Stimulated activated CD8-positive, alpha-beta memory T cell treated with anti-CD3 and anti-CD28 coated beads, Interleukin-4, amount 100 ng/mL, for 1 hour (primary cell): ENCODE measurements at places on chromosomes 6 and 20.

DNA sequence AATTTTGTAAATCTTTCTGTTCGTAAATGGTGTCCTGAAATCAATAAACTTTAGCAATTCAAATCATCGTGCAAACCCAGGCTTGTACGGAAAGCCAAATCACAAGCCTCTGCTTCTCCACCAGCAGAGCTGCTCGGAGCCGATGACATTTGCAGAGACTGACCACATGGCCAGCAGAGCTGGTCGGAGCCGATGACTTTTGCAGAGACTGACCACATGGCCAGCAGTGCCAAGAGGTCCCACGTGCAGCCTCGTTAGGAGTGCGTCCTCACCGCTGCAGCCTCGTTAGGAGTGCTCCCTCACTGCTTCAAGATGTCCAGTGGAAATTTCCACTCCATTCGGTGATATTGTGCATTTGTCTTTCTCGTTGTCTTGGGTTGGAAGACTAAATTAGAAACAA is 28.5 kb downstream of the SMOC2 start:
- no peak for DNase-seq

GRCh38 chr6:145948328-145948727 is 15.8 kb downstream of the SHPRH start:
- DNase-seq: no peak

- no peak for DNase-seq
Observed at GRCh38 chr20:2396241-2396814, 15.6 kb downstream of the TGM6 start.

DNA sequence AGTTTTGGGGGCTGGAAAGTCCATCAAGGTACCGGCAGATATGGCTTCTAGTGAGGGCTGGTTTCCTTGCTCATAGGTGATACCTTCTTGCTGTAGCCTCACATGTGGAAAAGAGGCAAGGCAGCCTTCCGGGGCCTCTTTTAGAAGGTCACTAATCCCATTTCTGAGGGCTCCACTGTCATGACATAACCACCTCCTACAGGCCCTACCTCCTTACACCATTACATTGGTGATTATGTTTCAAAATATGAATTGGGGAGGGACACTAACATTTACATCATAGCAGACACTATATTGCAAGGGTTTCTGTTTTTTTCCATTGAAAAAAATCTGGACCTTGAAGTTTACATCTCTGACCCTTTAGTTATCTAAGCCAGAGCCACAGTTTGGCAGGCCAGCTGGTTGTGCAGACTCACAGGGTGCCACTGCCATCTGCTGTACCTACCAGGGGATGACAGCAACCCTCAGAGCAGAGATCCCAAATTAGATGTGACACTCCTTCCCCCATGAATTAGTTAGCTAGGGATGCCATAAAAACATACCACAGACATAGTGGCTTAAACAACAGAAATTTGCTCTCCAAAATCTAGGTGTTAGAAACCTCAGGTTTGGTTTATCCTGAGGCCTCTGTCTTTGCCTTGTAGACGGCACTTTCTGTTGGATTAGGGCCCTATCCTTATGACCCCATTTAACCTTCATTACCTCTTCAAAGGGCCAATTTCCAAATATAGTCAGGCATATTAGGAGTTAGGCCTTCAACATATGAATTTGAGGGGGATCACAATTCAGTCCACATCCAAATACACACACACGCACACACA is 166.4 kb upstream of the RNF217 start:
- no peak for DNase-seq

DNA sequence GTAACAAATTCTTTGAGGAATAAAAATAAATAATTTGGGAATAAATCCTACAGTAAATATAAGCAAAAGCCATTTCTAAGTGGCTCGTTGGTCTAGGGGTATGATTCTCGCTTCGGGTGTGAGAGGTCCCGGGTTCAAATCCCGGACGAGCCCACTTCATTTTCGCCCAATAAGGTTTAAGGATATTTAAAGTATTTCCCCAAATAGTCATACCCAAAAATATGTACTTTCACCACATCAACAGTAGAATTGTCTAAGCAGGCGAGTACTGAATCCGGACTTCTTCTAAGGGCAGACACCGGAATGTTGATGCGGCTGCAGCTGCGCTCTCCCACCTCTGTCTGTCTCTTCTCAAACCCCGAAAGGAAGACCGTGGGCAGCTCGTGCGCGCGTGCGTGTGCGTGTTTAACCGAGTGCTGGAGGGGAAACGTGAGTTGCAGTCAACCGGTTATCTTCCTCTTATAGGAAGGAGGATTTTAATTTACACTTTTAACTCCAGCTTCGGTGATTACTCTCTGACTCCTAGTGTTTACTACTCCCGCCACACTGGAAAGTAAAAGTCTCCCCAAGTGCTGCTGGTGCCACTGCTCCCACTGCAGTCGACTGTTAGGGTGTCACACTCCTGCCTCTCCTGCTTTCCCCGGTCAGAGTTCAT is 155.7 kb upstream of the PRSS16 start:
- DNase-seq: no peak

DNA sequence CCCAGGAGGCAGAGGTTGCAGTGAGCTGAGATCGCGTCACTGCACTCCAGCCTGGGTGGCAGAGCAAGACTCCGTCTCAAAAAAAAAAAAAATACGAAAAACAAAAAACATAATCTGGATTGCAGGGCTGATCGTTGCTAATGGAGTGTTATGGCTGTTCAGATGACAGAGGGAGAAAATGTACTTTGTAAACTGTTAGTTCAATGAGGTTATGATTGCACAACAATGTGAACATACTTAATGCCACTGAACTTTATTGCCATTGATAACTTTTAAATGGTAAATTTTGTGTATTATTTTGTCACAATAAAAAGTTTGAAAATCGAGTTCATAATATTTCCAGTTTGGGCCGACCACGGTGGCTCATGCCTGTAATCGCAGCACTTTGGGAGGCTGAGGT is 10.5 kb downstream of the C20orf173 start:
- no peak for DNase-seq

DNA sequence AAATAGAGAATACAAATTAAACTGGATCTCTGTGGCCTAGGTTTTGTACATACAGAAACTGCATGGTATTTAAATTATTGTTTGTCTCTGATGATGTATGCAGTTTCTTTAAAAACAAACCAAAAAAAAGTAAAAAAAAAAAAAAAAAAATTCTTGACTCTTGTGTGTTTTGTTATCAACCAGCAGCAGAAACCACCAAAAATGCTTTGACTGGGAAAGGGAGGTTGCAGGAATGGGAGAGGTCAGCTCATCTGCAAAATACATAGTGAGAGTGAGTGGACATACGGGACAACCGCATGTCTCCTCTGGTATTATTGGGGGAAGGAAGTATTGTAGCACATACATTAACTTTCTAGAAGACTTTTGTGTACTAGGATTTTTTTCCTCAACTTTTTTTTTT is 38.0 kb downstream of the TBC1D7 start:
- DNase-seq: no peak

- DNase-seq: no peak
Observed at GRCh38 chr20:48776306-48776705, 51.5 kb downstream of the PREX1 start.

DNA sequence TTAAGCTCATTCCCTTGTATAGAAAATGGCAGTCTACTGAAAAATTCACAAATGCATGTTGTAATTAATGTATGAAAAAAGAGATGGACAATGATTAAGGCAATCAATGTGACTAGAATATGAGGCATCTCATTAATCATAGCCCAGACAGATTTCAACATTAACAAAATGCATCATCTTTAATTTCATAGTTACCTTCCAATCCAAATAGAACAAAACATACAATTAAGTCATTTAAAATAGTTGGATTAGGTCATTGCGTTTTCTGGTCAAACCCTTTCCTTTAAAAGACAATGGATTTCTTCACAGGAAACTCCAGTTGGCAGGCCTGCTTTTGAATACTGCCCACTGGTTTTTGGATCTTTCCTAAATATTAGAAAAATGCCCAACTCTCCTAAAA is 203.9 kb downstream of the HAO1 start:
- DNase-seq: no peak

DNA sequence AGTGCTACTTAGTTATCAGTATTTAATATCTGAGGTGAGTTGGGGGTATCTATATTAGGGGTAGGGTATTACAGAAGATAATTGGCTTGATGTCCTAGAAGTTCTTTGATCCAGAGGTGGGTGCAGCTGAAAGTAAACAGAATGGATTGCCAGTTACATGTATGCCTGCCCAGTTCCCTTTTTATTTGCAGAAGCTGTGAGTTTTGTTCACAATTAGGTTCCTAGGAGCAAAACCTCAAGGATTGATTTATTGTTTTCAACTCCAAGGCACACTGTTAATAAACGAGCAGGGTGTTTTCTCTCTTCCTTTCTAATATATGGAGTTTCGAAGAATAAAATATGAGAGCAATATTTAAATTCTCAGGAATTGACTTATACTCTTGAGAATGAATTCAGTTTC is 129.0 kb downstream of the SULF2 start:
- DNase-seq: no peak

GRCh38 chr6:98590136-98590681 is 244.2 kb upstream of the POU3F2 start:
- no peak for DNase-seq

- DNase-seq: no peak
Observed at GRCh38 chr6:168681748-168682147, 240.8 kb downstream of the SMOC2 start.

DNA sequence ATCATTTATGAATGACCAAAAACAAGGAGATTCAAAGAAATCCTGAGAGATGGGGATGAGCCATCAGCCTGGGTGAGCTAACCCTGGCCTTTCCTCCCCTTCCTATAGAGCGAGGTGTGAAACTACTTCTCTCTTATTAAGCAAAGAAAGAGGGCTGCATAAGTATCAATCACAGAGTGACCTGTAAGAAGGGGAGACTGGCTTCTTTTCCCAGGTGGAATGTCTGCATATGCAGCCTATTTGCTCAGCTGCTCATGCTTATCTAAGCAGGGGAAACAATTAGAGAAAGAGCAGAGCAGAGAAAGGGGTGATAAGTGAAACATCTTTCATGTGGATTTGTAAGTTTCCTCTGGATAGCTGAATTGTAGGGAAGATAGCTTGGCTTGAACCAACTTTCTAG is 160.0 kb downstream of the PKHD1 start:
- no peak for DNase-seq

GRCh38 chr20:35091816-35092523 is 637 bp downstream of the TRPC4AP start:
- DNase-seq: no peak

- DNase-seq: no peak
Observed at GRCh38 chr20:39504710-39505094, 542.6 kb downstream of the DHX35 start.

GRCh38 chr6:14009431-14009830 is 84.7 kb downstream of the RNF182 start:
- no peak for DNase-seq

DNA sequence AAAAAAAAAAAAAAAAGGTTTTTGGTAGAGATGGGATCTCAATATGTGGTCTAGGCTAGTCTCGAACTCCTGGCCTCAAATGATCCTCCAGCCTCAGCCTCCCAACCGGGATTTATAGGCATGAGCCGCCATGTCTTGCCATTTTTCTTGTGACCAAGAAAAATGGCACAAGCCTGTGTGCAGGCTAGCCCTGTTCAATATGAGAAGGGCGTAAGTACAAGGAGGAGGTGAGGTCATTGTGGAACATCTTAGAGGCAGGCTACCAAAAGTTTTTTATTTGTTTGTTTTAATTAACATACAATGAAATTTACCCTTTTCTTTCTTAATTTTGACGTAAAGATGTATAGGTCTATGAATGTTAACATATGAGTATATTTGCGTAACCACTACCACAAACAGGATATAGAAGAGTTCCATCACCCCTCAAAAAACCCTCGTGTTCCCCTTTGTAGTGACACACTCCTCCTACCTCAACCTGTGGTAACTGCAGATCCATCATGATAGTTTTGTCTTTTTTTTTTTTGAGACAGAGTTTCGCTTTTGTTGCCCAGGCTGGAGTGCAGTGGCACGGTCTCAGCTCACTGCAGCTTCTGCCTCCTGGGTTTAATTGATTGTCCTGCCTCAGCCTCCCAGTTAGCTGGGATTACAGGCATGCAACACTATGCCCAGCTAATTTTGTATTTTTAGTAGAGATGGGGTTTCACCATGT is 28.3 kb upstream of the KIF3B start:
- DNase-seq: no peak

GRCh38 chr6:144377586-144378210 is 92.6 kb downstream of the UTRN start:
- no peak for DNase-seq

DNA sequence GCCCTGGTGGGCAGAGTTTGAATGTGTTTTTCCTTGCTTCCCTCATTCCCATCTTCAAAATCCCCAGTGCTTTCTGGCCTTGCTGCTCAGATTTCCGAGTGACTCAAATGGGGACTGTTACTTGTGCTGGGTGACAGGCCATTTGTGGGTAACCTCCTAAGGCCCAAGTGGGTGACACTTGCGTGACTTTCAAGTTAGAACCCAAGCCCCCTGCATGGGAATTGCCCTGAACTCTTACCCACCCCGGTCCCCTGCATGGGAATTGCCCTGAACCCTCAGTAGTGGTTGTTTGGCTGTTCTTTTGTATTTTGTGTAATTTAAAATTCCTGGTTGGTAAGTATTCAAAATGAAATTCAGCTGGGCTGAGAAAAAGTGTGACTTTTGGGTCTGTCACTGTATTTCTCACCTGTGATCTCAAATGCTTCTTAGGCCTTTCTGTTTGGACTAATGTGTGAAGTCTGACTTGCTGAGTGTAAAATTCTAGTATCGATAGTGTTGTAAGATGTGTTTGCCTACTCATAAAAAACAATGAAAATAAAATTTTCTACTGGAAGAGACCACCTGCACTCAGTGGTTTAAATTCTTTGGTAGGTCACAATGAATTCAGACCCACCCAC is 12.4 kb upstream of the RBM38 start:
- no peak for DNase-seq

DNA sequence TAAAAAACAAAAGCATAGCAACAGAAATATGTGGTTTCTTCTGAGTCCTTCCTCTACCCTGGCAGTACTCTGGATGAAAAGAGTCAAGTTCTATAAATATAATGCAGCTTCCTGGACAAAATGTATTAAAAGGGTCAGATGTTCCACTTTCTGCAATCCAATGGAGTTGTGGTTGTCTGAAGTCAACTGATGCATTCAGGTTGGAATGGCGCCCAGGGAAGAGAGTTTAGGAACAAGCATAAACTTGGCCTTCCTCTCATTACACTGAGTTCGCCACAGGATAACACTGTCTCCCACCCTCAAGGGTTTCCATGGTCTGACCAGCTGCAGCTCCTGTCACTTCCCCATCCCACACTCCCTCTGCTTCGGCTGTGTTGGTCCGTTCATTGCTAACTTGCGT is 66.4 kb downstream of the PLEKHG1 start:
- DNase-seq: no peak

- no peak for DNase-seq
Observed at GRCh38 chr6:35084511-35085203, 56.5 kb downstream of the TCP11 start.

- DNase-seq: no peak
Observed at GRCh38 chr6:28523241-28523622, 2.4 kb upstream of the GPX5 start.
